Neural crest cell (in vitro differentiated cells): ENCODE measurements at places on chromosomes 16 and 17.
A peak's percentile ranks its signal among the peaks of the same experiment; 100 is the strongest.

DNA sequence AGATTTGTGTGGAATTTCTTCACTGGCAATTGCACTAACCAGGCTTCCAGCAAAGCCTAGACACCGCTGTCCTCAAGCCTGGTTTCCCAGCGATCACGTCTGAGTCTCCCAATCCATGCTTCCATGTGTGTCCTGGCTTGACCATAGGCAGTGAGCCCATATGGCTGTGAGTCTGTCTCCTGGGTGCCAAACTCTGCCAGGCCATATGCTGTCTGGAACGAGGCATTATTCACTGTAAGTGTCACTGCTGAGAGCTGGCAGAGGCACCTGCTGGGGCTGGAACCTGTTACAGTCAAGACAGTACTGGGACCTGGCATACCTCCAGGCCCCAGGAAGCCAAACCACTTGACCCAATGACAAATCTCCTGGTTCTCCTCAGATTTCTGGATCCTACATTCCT, 60.4 kb downstream of the HS3ST2 start:
- H3K27me3 ChIP-seq = peaks cover 42% of the 10 kb centered on the region
- no peaks in the 10 kb centered on the region for H3K36me3 ChIP-seq
- no peaks in the 10 kb centered on the region for H3K4me1 ChIP-seq

DNA sequence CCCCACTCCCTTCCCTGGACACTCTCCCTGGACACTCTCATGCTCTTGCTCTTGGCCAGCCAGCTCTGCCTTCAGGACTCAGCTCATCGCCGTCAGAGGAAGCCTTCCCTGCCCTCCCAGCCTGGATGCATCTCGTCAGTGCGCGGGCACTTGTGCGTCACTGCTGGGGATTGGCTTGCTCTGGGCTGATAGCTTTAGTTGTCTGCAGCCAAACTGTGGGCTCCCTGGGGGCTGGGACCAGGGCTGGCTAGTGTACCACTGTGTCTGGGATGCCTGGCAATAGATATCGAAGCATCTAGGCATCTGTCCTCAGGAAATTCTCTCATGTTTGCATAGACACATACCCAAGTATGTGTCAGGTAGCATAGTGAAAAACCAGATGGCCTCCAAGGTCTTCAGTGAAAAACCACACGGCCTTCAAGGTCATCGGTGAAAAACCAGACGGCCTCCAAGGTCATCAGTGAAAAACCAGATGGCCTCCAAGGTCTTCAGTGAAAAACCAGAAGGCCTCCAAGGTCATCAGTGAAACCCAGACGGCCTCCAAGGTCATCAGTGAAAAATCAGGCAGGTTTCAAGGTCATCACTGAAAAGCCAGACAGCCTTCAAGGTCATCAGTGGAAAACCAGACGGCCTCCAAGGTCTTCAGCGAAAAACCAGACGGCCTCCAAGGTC, 72.0 kb downstream of the CMIP start:
- H3K27me3 ChIP-seq = no peaks in the 10 kb centered on the region
- no peak overlapping the region for H3K4me3 ChIP-seq
- H3K36me3 ChIP-seq = peaks cover 7% of the 10 kb centered on the region
- H3K27ac ChIP-seq = no peak overlapping the region
- H3K4me1 ChIP-seq = peaks cover 40% of the 10 kb centered on the region

- H3K27ac ChIP-seq = no peak overlapping the region
- H3K4me3 ChIP-seq = no peak overlapping the region
- peaks cover 3% of the 10 kb centered on the region for H3K36me3 ChIP-seq
- peaks cover 46% of the 10 kb centered on the region for H3K27me3 ChIP-seq
Observed at GRCh38 chr16:86595983-86596605, 17.7 kb downstream of the FOXL1 start.

- H3K27me3 ChIP-seq = peaks cover 40% of the 10 kb centered on the region
- no peaks in the 10 kb centered on the region for H3K36me3 ChIP-seq
- peaks cover 37% of the 10 kb centered on the region for H3K4me1 ChIP-seq
- no peak for DNase-seq
- no peak overlapping the region for H3K4me3 ChIP-seq
Observed at GRCh38 chr16:53895433-53895832, 191.5 kb downstream of the FTO start.

GRCh38 chr16:4790261-4790660, 2.1 kb upstream of the SEPTIN12 start:
- H3K27me3 ChIP-seq = no peaks in the 10 kb centered on the region
- H3K36me3 ChIP-seq = no peaks in the 10 kb centered on the region
- no peak overlapping the region for H3K27ac ChIP-seq
- no peaks in the 10 kb centered on the region for H3K4me1 ChIP-seq

DNA sequence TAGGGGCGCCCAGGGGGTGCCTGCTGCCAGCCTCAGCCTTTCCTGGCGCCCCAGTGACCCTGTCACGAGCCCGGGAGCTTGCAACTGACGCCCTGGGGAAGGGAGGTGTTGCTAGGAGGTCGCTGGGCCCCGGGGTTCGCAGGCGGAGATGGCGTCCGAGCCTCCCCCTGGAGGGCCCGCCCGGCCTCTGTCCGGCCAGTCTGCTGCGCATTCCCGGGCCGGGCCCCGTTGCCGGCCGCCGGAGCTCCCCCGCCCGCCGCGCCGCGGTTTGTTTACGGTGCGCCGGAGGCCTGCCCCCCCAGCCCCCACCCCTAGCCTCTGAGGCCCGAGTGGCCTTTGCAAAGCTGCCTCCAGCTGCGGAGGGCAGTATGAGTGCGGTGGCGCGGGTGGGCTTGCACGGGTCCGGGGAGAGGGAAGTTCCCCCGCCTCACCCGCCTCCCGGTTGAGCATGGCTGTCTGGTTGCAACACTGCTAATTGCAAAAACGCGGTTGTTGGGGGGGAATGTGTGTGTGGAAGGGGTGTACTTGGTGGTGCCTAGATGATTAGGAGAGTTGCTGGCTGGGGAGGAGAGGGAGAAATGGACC, 514 bp downstream of the THRA start:
- no peak for DNase-seq
- H3K4me3 ChIP-seq = peak overlapping the region; percentile 90
- peaks cover 20% of the 10 kb centered on the region for H3K27me3 ChIP-seq
- no peaks in the 10 kb centered on the region for H3K36me3 ChIP-seq

GRCh38 chr16:59604354-59604753, 870.2 kb upstream of the GOT2 start:
- H3K27ac ChIP-seq = no peak overlapping the region
- no peaks in the 10 kb centered on the region for H3K27me3 ChIP-seq
- H3K4me1 ChIP-seq = peaks cover 19% of the 10 kb centered on the region
- no peaks in the 10 kb centered on the region for H3K36me3 ChIP-seq
- H3K4me3 ChIP-seq = no peak overlapping the region
- no peak for DNase-seq

GRCh38 chr17:73168667-73169066, 3.9 kb downstream of the SSTR2 start:
- no peak overlapping the region for H3K4me3 ChIP-seq
- DNase-seq = no peak
- peaks cover 74% of the 10 kb centered on the region for H3K27me3 ChIP-seq
- peaks cover 19% of the 10 kb centered on the region for H3K4me1 ChIP-seq
- H3K27ac ChIP-seq = no peak overlapping the region

- no peaks in the 10 kb centered on the region for H3K27me3 ChIP-seq
- H3K4me3 ChIP-seq = no peak overlapping the region
- peaks cover 10% of the 10 kb centered on the region for H3K36me3 ChIP-seq
- H3K4me1 ChIP-seq = peaks cover 10% of the 10 kb centered on the region
- peak overlapping the region; percentile 76 for H3K27ac ChIP-seq
- no peak for DNase-seq
Observed at GRCh38 chr17:67636834-67637520, 80.8 kb upstream of the NOL11 start.

DNA sequence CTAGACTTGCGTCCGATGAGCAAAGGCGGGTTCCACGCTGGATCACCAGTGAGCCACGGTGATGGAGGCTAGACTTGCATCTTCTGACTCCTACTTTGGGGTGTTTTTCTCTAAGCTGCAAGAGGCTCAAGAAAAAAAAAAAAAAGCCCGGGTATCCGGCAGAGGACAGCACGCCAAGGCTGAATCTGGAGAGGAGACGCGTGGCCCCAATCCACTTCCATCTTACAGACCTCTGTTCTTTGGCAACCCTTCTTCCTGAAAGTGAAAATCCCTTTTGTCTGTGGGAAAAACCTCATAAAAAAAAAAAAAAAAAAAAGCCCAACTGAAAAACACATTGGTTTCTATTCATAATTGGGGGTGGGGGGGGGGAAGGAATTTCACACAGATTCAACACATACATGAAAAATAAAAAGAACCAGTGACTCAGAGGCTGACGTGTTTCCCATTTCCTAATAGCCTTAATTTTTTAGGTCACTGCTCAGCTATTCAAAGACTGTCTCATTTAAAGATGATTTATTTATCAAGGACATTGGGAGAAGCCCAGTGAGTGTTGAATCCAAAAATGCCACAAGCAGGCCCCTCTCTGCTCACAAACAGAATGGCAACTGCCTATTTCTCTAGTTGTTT, 258.3 kb downstream of the FOXL1 start:
- H3K4me1 ChIP-seq = peaks cover 14% of the 10 kb centered on the region
- H3K4me3 ChIP-seq = no peak overlapping the region
- no peaks in the 10 kb centered on the region for H3K27me3 ChIP-seq
- no peak overlapping the region for H3K27ac ChIP-seq
- DNase-seq = no peak

GRCh38 chr17:78781104-78781892, 775 bp downstream of the CYTH1 start:
- H3K4me1 ChIP-seq = peaks cover 23% of the 10 kb centered on the region
- H3K27ac ChIP-seq = peak overlapping the region; percentile 71
- H3K27me3 ChIP-seq = no peaks in the 10 kb centered on the region
- H3K36me3 ChIP-seq = no peaks in the 10 kb centered on the region

GRCh38 chr17:10605221-10605783, 51.8 kb downstream of the MYH3 start:
- no peak overlapping the region for H3K4me3 ChIP-seq
- no peak overlapping the region for H3K27ac ChIP-seq
- no peaks in the 10 kb centered on the region for H3K4me1 ChIP-seq
- no peaks in the 10 kb centered on the region for H3K36me3 ChIP-seq
- H3K27me3 ChIP-seq = peaks cover 18% of the 10 kb centered on the region

GRCh38 chr17:18093616-18094408, 6.1 kb downstream of the DRG2 start:
- peaks cover 6% of the 10 kb centered on the region for H3K36me3 ChIP-seq
- DNase-seq = no peak
- peaks cover 6% of the 10 kb centered on the region for H3K4me1 ChIP-seq

DNA sequence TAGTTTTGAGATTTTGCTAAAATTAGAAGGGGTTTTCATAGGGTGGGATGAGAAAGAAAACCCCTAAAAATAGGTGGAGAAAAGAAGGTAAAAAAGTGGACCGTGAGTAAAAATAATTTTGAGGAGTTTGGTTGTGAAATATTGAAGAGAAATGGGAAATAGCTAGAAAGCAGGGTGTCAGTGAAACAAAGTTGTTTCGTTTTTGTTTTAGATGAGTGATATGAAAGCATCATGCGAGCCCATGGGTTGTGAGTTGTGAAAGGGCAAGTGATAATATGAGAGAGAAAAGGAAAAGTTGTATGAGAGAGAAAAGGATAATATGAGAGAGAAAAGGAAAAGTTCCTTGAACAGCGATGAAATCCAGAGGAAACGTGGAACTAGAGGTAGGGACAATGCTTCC, 7.3 kb upstream of the SMIM36 start:
- no peak overlapping the region for H3K4me3 ChIP-seq
- no peaks in the 10 kb centered on the region for H3K4me1 ChIP-seq
- H3K27me3 ChIP-seq = peaks cover 13% of the 10 kb centered on the region
- H3K36me3 ChIP-seq = no peaks in the 10 kb centered on the region

DNA sequence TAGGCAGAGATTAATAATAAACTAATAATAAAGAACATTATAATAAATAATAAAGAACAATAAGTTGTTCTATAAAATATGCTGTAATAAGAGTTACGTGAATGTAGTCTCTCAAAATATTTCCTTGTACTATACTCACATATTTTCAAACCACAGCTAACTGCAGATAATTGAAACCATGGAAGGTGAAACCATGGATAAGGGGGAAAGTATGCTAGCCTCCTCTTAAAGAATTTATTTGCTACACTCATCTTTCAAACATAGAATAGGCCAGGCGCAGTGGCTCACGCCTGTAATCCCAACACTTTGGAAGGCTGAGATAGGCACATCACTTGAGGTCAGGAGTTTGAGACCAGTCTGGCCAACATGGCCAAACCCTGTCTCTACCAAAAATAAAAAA, 18.5 kb downstream of the CYTH1 start:
- H3K4me1 ChIP-seq = peaks cover 22% of the 10 kb centered on the region
- no peak for DNase-seq
- no peaks in the 10 kb centered on the region for H3K27me3 ChIP-seq
- H3K4me3 ChIP-seq = no peak overlapping the region
- H3K27ac ChIP-seq = no peak overlapping the region
- no peaks in the 10 kb centered on the region for H3K36me3 ChIP-seq

GRCh38 chr16:90019543-90020259, 445 bp upstream of the DBNDD1 start:
- H3K27ac ChIP-seq = no peak overlapping the region
- H3K36me3 ChIP-seq = no peaks in the 10 kb centered on the region
- peak overlapping the region; percentile 76 for H3K4me3 ChIP-seq
- DNase-seq = no peak
- H3K27me3 ChIP-seq = peaks cover 48% of the 10 kb centered on the region

GRCh38 chr16:67415872-67416793, at the start of gene ZDHHC1:
Gene ZDHHC1 (minus strand): TSS chr16:67416477. CDS start chr16:67407775, 8,702 bp downstream.
- H3K36me3 ChIP-seq = no peaks in the 10 kb centered on the region
- peak within 1 kb of the TSS; percentile 84 for H3K4me3 ChIP-seq
- H3K27ac ChIP-seq = peak within 1 kb of the TSS; percentile 92

GRCh38 chr17:2655546-2655945, 56.0 kb downstream of the CLUH start:
- no peak overlapping the region for H3K27ac ChIP-seq
- DNase-seq = no peak
- no peaks in the 10 kb centered on the region for H3K27me3 ChIP-seq
- H3K4me3 ChIP-seq = no peak overlapping the region
- peaks cover 23% of the 10 kb centered on the region for H3K36me3 ChIP-seq

DNA sequence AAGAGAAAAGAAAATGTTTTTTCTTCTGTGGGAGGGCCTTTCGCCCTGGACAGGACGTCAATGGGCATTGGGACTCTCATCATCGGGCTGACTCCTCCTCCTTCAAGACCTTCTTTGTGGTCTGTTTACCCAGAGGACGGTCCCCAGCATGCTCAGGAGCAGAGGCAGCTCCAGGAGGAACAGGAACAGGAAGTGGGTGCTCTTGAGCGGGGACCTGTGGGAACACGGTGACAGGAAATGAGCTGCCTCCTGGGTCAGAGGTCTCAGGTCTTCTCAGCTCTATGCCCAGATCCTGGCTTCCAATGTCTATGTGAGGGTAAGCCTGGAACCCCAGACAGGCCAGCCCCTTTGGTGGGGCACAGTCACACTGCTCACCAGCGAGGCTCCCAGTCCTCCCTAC, 12.2 kb downstream of the CD300LD start:
- DNase-seq = no peak
- peaks cover 24% of the 10 kb centered on the region for H3K27me3 ChIP-seq
- peaks cover 15% of the 10 kb centered on the region for H3K4me1 ChIP-seq
- no peak overlapping the region for H3K27ac ChIP-seq
- H3K4me3 ChIP-seq = no peak overlapping the region
- peaks cover 6% of the 10 kb centered on the region for H3K36me3 ChIP-seq
